Ammon's horn (tissue), 1 donor: ENCODE measurements at places on chromosomes 5 and 9.

DNA sequence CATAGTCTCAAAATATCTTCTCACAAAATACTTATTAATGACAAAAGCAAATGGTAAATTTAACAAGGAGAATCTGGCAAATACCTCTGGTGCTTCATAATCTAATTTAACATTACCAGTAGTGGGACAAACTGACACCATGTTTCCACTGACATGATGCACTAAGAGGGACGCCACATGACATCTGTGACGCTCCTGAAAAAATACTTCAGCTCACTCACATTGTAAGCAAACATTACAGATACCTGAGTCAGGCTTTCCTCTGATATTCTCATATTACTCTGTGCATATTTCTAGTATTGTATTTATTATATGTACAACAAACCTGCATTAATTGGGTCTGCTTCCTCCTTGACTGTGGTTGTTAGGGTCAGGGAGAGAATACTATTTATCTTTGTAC is 56.7 kb upstream of the OSMR start:
- no peak for DNase-seq

- DNase-seq, result no peak
These were observed 95.8 kb downstream of the CDK5RAP2 start for GRCh38 chr9:120484162-120484561.

DNA sequence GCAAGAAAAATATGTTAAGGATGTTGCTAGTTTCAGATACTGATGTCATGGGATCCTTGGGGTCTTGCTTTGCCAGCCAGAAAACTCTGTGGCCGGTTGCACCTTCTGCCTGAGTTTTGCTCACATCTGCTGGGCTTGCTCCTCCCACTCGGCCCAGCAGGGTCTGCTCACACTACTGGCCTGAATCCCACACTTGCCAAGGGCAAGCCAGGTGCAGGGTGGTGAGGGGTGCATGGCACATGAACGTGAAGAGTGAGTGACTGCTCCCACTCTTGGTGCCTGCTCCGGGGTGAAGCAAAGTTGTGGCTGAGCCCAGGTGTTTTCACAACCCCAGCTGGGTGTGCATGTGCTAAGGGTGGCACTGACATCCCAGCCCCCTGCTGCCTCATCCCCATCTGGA is 83.1 kb upstream of the STARD4 start:
- no peak for DNase-seq

- no peak for DNase-seq
These were observed 15.7 kb upstream of the SLC1A3 start for GRCh38 chr5:36590513-36591286.

- no peak for DNase-seq
These were observed 39.9 kb downstream of the BICD2 start for GRCh38 chr9:92724528-92725265.

- no peak for DNase-seq
These were observed 108.6 kb downstream of the KLHL3 start for GRCh38 chr5:137627293-137627692.

GRCh38 chr5:156984064-156984463 is 21.0 kb upstream of the TIMD4 start:
- DNase-seq, result no peak

- DNase-seq, result no peak
These were observed 368.6 kb downstream of the DMRTA1 start for GRCh38 chr9:22815246-22815645.

- no peak for DNase-seq
These were observed 70.3 kb upstream of the SAP30L start for GRCh38 chr5:154375329-154376008.

- DNase-seq, result no peak
These were observed 402.5 kb upstream of the SLC24A2 start for GRCh38 chr9:20191228-20191840.

DNA sequence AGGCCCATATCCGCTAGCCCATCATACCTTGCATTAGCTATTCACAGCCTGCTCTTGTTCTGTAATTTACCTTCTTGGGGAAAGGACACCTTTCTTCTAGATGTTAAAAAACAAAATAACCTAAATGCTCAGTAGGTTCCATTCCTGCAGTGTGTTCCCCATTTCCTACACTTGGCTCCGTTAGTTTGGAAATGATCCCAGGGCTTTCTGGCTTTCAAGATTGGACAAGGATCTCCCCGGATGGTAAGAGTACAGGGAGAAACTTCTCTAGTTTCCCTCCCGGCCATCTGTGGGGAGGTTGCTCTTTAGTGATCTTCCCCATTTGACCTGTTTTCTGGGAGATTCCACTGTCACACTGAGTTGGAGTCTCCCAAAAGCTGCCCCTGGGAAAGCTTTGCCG is 27.3 kb upstream of the STC2 start:
- DNase-seq, result no peak

GRCh38 chr9:120284821-120285220 is 295.1 kb downstream of the CDK5RAP2 start:
- DNase-seq, result no peak

- no peak for DNase-seq
These were observed 56.5 kb upstream of the ANGPTL2 start for GRCh38 chr9:127178686-127179632.

DNA sequence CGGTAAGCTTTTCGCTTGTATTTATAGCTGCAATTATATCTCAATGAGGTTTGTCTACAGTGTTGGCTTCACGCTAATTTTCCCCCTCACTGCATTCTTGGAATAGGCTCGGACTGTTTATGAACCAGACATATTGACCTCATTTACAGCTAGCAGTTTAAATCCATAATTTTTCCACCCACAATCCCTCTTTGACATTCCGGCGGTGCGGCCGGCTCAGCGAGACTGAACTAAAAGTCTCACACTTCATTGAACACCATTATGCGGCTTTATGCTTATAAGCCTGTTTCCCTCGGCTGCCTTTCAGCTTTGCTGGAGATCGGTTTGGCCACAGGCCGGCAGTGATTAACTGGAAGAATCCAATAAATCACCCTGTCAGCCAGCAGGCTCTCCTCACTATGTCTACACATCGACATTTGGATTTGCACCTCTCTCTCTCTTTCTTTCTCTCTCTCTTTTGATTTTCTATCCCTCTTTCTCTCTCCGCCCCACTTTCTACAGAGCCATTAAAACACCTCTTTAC is 315.0 kb upstream of the TLE4 start:
- DNase-seq, result peak; percentile 18
